ENCODE measurements at places on chromosomes 6 and 20.
A peak's percentile ranks its signal among the peaks of the same experiment; 100 is the strongest.

DNA sequence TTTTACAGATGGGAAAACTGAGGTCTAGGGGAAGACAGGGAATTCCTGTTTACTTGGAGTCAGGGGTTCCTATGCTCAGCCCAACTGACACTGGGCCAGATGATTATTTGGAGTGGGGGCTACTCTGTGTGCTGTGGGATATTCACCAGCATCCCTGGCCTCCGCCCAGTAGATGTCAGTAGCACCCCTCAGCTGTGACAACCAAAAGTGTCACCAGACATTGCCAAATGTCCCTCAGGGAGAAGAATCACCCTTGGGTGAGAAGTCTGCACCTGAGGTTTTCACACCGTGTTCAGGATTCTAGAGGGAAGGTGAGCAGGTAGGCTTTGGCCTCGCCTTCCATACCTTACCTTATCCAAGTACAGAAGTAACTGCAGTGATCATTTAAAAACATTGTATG, 27.6 kb downstream of the CDH26 start:
- no peak for DNase-seq

- DNase-seq = peak; percentile 81
These were observed 993 bp upstream of the NCOA7 start for GRCh38 chr6:125789576-125790357.

DNA sequence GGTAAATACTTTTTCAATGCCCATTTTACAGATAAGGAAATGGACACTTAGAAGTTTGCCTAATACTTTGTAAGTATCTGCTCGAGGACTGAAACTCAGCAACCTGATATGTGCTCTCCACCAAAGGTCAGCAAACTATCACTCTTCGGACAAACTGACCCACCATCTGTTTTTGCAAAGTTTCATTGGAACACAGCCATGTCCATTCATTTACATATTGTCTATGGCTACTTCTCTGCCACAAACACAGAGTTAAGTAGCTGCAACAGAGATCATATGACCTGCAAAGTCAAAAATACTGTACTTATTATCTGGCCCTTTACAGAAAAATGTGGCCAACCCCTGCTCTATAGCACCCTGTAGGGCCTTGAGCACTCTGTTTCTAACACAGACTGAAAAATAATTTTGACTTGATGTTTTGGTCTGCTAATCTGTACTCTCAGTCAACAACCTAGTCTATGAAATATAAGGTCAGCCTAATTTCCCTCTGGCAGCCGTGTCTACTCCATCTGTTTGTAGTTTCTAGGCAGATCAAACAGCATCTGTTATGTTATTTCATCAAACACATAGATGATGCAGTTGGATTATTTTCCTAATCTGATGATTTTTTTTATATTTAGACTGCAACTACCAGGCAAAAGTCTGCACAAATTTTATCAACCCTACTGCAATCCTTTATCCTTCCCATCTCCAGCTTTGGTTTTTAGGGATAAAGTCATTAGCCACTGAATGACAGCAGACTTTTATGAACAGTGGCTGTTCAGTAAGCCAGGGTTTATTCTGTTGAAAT, 41.4 kb upstream of the BEND6 start:
- DNase-seq = no peak

DNA sequence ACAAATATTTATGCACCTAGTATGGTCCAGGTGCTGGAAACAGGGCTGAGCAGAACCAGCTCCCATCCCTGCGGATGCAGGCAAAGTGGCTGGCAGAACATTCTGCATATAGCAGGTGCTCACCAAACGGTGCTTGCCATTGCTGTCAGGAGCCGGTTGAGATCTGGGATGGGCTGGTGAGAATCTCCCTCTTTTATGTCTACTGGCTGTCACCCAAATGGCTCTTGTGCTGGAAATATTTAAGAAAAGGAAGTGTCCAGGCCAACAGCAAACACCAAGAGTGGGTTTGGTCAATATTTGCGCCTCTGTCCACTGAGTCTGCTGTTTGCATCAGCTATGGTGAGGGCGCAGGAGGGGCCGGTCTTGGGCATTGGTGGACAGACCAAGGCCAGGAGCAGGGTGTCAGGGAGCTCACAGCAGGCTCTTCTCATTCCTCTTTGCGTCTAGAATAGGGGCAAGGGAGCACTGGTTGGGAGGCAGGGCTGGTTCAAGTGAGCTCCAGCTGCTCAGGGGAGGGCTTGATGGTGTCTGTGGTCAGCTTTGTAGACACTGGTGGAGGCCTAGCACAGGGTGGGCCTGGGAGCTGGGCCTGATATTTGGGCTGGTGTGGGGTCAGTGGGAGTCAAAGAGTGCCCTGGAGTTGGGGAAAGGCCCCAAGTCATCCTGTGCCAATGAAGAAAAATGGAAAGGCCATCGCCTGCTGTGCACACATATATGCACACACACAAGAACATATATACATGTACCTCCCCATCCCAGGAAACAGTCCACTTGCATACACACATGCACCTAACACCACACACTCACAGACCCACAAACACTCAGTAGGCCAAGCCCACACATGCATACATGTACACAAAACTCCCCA, 1.4 kb upstream of the BPIFB2 start:
- no peak for DNase-seq

GRCh38 chr6:166659581-166659980, 32.5 kb upstream of the RPS6KA2 start:
- no peak for DNase-seq

DNA sequence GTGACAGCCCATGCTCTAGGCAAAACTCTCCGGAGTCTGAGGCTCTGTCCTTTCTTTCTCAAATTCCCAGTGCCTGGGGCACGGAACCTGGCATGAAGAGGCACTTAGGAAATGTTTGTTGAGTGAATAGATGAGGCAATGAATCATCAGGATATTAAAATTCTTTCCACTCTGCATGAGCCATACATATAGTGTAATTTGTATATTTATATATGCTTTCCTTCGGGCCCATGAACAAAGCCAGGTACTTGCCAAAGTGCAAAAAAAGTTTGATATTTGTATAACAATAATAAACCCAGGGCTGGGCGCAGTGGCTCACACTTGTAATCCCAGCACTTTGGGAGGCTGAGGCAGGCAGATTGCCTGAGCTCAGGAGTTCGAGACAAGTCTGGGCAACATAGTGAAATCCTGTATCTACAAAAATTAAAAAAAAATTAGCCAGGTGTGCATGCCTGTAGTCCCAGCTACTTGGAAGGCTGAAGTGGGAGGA, 212.3 kb upstream of the ZNF217 start:
- DNase-seq = no peak

DNA sequence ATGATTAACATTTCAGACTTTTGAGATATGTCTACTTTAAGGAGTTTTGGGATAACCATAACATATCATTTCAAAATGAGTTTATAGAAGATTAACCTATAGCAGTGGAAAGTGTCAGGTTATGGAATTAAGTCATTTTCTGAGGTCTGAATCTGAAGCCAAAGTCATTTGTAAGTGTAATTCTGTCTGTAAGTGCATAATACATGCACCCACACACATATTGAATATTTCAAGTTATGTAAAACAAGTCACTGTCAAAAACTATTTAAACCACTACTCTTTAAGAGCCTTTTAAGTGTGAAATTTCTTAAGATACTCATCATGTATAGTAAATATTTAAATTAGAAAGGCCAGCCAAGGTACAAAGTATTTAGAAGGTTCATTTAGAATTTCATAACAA, 115.8 kb upstream of the HMGCLL1 start:
- DNase-seq = no peak

DNA sequence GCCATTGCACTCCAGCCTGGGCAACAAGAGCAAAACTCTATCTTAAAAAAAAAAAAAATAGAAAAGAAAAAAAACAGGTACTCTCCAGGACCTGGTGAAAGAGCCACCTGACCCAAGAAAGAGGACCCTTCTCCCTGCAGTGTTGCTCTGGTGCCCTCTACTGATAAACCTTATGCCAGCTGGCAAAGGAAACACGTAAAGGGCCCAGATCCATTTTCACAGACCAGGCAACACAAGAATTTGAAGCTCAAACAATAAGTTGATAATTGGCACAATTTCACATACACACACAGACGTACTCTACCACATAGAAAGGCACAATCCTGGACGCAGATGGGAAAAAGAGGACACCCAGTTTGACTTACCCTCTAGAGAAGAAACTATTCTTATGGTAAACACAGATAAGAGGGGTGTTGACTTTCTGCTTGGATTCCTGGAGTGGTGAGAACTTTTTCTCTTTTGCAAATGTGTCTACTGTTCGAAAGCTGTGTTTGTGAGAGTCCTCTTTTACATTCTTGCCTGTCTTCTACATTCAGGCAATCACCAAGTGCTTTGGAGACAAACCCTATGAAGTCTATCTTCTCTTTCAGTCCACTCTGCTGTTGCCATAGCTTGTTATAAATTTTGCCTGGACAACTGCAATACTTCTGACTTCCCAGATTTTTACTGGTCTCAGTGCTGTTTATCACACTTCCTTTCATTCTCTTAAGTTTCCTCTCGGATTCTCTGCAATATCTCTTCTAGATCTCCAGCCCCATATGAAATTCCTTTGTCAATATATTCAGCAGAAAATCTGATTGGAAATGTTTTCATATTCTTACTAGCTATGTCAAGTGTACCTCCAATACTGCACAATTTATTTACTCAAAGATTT, 6.4 kb upstream of the SNRPB start:
- no peak for DNase-seq

DNA sequence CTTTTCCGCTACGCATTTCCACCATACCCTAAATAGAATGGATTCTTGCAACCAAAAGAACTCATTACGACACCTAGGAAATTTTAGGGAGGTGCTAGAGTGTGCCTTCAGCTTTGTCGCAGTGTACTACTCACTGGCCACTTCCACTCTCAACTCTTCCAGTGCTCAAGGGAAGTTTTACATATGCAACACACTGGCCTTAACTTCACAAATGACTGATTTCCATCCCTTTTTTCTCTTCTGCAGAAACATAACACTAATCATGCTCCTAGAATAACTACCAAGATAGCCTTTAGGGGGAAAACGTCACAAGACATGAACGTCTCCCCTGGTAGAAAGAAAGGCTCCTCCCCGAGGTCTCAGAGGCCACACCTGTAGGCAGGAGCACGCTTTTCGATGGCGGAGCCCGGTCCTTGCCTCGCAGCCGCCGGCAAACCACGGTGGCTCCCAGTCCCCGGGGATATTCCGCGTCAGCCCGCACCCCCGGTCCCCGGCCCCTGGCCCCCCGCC, 584 bp downstream of the LYRM4 start:
- DNase-seq = peak; percentile 44
